ENCODE measurements at places on chromosomes 1 and 21. TPM values are rescaled to one million over a fixed set of nuclear protein-coding genes. Genes with fewer than 3 reads are reported as not detected.

The THEM5 gene
- not detected for total RNA-seq

The PIK3C2B gene
- 19.1 TPM for total RNA-seq

The PDC gene
- total RNA-seq = not detected

The NES gene
- 56.3 TPM for total RNA-seq

The CRB1 gene
- total RNA-seq = not detected

The S100A7A gene
- total RNA-seq = not detected

The LINGO4 gene
- not detected for total RNA-seq

GRCh38 chr1:218571491-218571890, 226.4 kb downstream of the TGFB2 start:
- H3K4me3 ChIP-seq = no peak overlapping the region
- no peaks in the 10 kb centered on the region for H3K4me1 ChIP-seq
- no peaks in the 10 kb centered on the region for H3K36me3 ChIP-seq
- no peak for DNase-seq
- H3K27ac ChIP-seq = peak overlapping the region; percentile 44

- H3K27me3 ChIP-seq = no peaks in the 10 kb centered on the region
- no peaks in the 10 kb centered on the region for H3K36me3 ChIP-seq
- DNase-seq = no peak
- H3K27ac ChIP-seq = no peak overlapping the region
- H3K4me3 ChIP-seq = no peak overlapping the region
- H3K4me1 ChIP-seq = no peaks in the 10 kb centered on the region
These were observed 135.9 kb downstream of the NPHP4 start for GRCh38 chr1:5856246-5856815.

- H3K4me3 ChIP-seq = no peak overlapping the region
- no peaks in the 10 kb centered on the region for H3K36me3 ChIP-seq
- DNase-seq = no peak
- no peaks in the 10 kb centered on the region for H3K4me1 ChIP-seq
- no peak overlapping the region for H3K27ac ChIP-seq
These were observed 255.4 kb upstream of the PLXNA2 start for GRCh38 chr1:208499601-208500000.

DNA sequence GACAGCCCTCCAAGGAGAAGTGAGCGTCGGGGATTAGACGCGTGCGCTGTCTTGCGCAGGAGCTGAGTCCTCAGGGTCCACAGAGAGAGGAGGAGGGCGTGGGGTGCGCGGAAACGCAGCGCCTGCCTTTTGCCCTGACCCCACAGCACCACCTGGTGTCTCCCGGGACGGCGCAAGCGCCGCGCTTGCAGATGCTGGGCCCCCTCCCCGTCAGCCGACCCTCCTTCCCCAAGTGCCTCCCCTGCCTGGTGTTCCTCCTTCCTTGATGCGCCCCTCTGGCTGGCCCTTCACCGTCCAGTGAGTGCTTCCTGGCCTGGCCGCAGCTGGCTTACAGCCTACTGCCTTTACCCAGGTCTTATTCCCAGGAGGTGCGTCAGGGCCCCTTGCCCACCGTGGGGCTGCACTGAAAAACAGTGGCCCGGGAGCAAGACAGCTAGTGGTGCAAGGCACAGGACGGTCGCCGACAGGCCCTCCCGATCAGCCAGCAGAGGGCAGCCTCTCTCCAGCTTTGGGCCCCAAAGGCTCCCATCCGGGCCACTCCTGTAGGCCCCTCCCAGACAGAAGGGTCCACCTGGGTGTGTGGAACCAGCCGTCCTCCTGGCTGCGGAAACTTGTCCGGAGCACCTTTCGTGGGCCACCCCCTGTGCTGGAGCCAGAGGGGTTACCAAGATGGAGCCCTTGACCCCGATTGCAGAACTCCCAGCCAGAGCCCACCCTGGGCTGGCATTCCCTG, 12.9 kb upstream of the PHLDA3 start:
- peaks cover 14% of the 10 kb centered on the region for H3K4me1 ChIP-seq
- no peaks in the 10 kb centered on the region for H3K27me3 ChIP-seq
- no peaks in the 10 kb centered on the region for H3K36me3 ChIP-seq
- H3K4me3 ChIP-seq = no peak overlapping the region

DNA sequence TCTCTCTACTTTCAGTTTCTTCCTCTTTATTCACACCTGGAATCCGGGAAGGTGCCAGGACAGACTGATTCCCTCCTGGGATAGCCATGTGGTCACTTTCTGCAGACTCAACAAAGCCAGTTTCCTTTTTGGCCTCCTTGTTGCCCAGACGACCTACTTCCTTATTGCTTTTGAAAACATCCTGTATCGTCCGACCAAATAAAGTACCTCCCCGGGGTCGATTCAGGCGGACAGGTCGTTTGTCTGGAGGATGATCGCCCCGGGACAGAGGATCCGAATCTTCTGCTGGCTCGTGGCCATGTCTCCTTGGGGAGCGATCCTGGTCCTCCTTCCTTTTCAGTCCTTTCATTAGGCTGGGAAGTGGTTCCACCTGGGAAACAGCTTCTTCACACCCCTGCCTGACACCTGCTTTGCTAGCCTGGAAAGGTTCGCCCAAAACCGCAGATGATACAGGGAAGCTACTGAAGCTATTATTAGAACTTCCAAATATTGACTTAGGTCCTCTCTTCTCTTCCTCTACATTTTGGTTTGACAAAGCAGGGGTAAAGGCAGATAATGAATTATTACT, 1.2 kb downstream of the MCM3AP start:
- H3K4me1 ChIP-seq = peaks cover 22% of the 10 kb centered on the region
- peaks cover 4% of the 10 kb centered on the region for H3K36me3 ChIP-seq
- H3K27me3 ChIP-seq = no peaks in the 10 kb centered on the region
- DNase-seq = no peak
- peak overlapping the region; percentile 92 for H3K27ac ChIP-seq

- no peak for DNase-seq
- H3K4me1 ChIP-seq = no peaks in the 10 kb centered on the region
- H3K27ac ChIP-seq = no peak overlapping the region
- no peaks in the 10 kb centered on the region for H3K27me3 ChIP-seq
- no peaks in the 10 kb centered on the region for H3K36me3 ChIP-seq
These were observed 173.7 kb downstream of the CLEC20A start for GRCh38 chr1:178323067-178323466.

DNA sequence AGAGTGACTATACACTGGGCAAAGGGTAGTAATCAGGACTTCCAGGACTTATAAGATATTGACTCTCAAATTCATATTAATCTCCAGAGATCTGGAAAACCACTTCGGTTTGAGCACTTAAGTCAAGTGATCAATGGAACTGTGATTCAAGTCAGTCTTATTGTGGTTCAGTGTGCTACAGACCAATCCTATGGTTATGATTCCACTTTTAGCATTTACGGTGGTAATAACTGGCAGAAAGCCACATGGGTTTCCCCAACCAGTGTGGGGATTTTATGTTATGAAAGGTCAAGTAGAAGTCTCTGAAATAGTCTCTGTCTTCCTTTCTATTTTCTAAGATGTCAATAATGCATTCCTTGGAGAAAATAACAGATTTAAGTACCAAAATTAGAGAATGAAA, 151.3 kb upstream of the NEGR1 start:
- no peak for DNase-seq

DNA sequence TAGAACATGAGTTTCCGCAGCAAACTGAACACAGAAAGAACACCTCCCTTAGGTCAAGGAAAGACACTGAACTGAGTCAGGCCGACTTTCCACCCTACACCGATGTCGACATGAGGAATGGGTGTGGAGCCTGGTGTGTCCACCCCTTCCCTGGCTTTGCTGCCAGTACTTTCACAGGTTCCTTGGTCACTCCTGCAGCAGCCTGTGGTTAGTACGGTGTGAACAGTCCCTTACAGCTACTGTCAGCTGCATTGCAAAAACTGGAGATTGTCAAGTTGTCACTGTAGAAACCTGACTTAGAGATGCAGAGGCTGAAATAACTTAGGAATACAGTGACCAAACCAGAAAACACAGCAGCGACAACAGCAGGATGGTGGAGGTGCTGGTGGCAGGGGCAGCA, 7.1 kb downstream of the PGLYRP3 start:
- H3K36me3 ChIP-seq = no peaks in the 10 kb centered on the region
- peaks cover 4% of the 10 kb centered on the region for H3K27me3 ChIP-seq
- no peak overlapping the region for H3K4me3 ChIP-seq
- H3K27ac ChIP-seq = no peak overlapping the region
- no peak for DNase-seq

- no peaks in the 10 kb centered on the region for H3K36me3 ChIP-seq
- H3K27ac ChIP-seq = no peak overlapping the region
- DNase-seq = no peak
- H3K27me3 ChIP-seq = no peaks in the 10 kb centered on the region
- H3K4me1 ChIP-seq = no peaks in the 10 kb centered on the region
These were observed 75.0 kb upstream of the GUCA2A start for GRCh38 chr1:42239555-42239954.

GRCh38 chr1:154186852-154187501, 4.9 kb downstream of the TPM3 start:
- H3K4me1 ChIP-seq = peaks cover 5% of the 10 kb centered on the region
- DNase-seq = no peak
- peaks cover 1% of the 10 kb centered on the region for H3K27me3 ChIP-seq

DNA sequence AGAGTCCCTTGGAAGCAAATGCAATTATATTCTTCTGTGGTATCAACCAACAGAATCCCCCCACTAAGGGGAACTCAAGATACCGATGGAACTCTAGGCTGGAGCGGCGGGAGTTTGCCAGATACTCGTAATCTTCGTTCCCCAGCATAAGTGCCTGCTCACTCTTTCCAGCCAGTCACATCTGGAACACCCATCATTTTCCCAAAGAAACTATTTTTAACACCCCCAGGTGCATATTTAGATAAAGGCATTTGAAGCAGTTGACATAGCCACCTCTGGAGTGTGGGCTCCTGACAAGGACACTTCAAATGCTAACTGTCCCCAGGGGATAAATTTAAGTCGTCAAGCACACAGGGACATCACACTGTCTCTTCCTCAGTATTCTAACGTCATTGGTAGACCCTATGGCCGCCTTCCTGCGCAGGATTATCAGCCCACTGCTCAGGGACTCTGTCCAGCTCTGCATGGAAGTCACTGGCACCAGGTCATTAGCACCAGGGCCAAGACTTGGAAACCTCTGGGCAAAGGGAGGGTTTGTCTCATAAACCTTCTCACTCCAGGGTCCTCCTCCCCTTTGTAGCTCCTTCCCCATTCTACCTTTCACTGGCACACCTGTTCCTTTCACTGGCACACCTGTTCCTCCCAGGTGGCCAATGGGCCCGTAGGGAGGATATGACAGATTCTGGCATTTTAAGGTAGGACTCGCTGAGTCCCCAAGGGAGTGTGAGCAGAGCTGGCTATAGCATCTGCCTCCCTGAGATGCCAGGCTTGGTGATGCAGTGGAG, 48.8 kb downstream of the H3-3A start:
- peak overlapping the region; percentile 59 for H3K4me3 ChIP-seq
- no peaks in the 10 kb centered on the region for H3K36me3 ChIP-seq
- H3K27me3 ChIP-seq = no peaks in the 10 kb centered on the region
- peaks cover 13% of the 10 kb centered on the region for H3K4me1 ChIP-seq
- no peak for DNase-seq
- H3K27ac ChIP-seq = peak overlapping the region; percentile 34

- no peak for DNase-seq
- H3K4me3 ChIP-seq = no peak overlapping the region
- H3K27ac ChIP-seq = no peak overlapping the region
- no peaks in the 10 kb centered on the region for H3K27me3 ChIP-seq
- H3K36me3 ChIP-seq = no peaks in the 10 kb centered on the region
These were observed 53.6 kb upstream of the ADARB1 start for GRCh38 chr21:45020629-45021427.

- H3K27ac ChIP-seq = no peak overlapping the region
- no peaks in the 10 kb centered on the region for H3K4me1 ChIP-seq
- H3K27me3 ChIP-seq = no peaks in the 10 kb centered on the region
- no peak for DNase-seq
- H3K36me3 ChIP-seq = no peaks in the 10 kb centered on the region
- H3K4me3 ChIP-seq = no peak overlapping the region
These were observed 88.1 kb upstream of the WARS2 start for GRCh38 chr1:119228335-119229080.

DNA sequence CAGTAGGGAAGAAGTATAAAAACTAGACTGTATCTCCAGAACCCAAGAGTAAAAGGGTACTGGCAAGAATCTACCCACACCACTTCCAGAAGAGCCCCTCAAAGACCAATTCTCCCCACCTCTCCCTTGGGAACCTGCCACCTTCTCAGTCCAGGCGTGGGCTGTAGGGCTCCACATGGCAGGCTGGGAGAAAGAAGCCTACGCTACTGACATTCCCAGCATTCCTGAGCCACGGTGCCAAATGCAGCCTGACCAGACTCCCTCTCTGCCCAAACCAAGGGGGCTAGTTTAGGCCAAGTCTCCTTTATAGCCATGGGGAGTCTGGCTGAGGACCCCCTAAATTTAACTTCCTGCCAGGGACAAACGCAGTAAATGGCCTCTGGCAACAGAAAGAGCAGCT, 2.0 kb downstream of the UBE2Q1 start:
- H3K4me3 ChIP-seq = peak overlapping the region; percentile 81
- no peak for DNase-seq
- H3K27ac ChIP-seq = peak overlapping the region; percentile 91
- H3K36me3 ChIP-seq = peaks cover 28% of the 10 kb centered on the region
- H3K27me3 ChIP-seq = no peaks in the 10 kb centered on the region

DNA sequence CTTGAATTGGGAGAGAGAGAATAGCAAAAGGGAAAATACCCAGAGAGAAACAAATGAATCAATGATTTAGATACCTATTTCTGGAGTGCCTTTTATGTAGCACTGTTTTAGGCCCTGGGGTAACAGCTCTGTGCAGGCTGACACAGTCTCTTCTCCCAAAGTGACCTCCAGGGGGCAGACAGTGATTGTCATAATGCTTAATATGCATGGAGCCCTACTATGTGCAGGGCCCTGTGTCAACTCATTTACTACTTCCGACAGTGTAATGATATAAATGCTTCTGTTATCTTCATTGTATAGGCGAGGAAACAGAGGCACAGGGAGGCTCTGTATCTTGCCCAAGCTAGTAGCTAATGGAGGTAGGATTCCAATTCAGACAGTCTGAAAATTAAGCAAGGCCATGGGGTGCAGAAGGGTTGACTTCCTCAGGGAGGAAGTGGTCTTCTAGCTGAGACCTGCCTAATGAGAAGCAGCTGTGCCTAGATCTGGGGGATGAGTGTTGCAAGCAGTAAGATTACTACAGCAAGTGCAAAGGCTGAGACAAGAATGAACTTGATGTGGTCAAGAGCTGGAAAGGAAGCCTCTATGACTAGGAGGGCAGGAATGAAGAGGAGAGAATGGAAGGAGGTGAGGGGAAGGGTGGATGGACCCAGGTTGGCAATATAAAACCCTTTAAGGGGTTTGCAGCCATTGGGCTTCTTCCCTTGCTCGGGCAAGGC, 16.2 kb upstream of the SERINC2 start:
- H3K4me1 ChIP-seq = peaks cover 4% of the 10 kb centered on the region
- H3K36me3 ChIP-seq = no peaks in the 10 kb centered on the region
- no peak for DNase-seq
- no peak overlapping the region for H3K4me3 ChIP-seq
- H3K27ac ChIP-seq = no peak overlapping the region
- no peaks in the 10 kb centered on the region for H3K27me3 ChIP-seq

- H3K27me3 ChIP-seq = no peaks in the 10 kb centered on the region
- H3K27ac ChIP-seq = no peak overlapping the region
- DNase-seq = no peak
These were observed 30.5 kb downstream of the KRTAP20-3 start for GRCh38 chr21:30672985-30673650.
